ENCODE measurements at places on chromosomes 12 and 14.

DNA sequence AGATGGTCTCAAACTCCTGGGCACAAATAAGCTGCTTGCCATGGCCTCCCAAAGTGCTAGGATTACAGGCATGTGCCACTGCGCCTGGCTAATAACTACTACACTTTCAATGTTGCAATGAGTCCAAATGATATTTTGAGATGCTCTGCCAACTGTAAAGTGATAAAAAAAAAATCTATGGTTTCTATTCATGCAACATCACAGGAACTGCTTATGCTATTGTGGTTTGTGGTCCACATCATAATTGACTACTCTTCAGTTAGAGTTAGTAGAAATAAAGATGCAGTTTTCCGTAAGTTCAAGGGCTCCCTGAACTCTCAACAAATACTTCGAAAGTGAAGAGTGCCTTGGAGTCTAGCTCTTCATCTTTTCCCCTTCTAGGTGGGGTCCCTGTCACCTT is 239.4 kb downstream of the C12orf75 start:
- peak; percentile 9 for DNase-seq

DNA sequence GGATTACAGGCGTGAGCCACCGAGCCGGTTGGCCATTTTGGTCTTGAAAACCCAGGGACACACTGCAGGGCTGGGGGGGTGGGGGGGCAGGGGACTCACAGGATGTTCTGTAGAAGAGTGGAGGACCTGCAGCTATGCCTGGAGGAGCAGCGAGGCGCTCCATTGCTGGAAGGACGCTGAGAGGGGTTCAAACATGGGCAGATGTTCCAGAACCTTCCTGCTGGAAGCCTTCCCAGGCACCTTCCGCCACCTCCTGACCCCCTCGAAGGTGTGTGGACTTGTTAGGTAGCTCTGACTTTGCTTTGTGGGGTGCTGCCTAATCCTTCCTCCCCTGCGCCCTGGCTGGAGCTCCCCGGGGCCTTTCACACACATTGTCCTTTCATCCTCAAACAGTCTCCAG is 19.6 kb upstream of the PPP1R13B start:
- no peak for DNase-seq

DNA sequence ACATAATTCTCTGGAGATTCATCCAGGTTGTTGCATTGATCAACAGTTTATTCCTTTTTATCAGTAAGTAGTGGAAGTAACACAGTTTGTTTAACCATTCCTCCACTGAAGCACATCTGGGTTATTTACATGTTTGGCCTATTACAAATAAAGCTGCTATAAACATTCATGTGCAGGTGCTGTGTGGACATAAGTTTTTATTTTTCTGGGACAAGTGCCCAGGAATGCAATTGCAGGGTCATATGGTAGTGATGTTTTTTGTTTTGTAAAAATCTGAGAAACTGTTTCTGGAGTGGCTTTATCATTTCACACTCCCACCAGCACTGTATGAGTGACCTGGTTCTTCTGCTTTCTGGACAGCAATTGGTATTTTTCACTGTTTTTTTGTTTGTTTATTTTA is 505.4 kb downstream of the CCER1 start:
- no peak for DNase-seq

- no peak for DNase-seq
Observed at GRCh38 chr12:104507672-104508071, 50.9 kb downstream of the CHST11 start.

Data from common myeloid progenitor, CD34-positive (primary cell).